Activated CD8-positive, alpha-beta memory T cell treated with anti-CD3 and anti-CD28 coated beads, Interleukin-2, amount 10 ng/mL, durations not matched to agents 7 days and 5 days (primary cell): ENCODE measurements at places on chromosomes 1 and 21. TPM values are rescaled to one million over a fixed set of nuclear protein-coding genes. Genes with fewer than 3 reads are reported as not detected.

The PRDX6 gene
- 153 TPM for total RNA-seq

GRCh38 chr1:234617986-234618736 is 8.2 kb upstream of the IRF2BP2 start:
- no peak for DNase-seq

GRCh38 chr1:59691261-59691660 is 123.5 kb upstream of the HOOK1 start:
- DNase-seq = no peak

DNA sequence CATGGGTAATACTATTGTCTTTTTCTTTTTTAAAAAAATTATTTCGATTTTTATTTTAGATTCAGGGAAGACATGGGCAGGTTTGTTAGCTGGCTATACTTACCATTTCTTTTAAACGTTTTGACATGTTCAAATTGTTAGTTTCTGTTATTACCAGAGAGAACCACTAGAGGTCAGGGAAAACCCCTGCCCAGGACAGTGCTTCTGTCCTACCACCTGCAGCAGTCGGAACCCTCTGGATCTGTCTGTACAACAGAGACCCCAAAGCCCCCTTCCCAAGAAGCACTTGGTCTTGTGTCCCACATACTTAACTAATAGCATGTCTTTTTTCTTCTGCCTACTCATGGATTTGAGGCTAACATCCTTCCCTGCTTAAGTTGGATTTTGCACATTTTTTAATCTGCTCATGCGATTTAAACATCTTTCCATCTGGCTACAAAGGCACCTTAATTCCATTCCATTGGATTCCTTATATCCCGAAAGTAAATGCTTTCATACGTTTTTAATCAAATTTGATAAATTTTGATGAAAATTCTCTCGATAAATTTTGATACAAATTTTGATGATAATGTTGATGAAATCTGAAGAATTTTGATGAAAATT is 10.0 kb upstream of the C1orf115 start:
- DNase-seq = no peak

DNA sequence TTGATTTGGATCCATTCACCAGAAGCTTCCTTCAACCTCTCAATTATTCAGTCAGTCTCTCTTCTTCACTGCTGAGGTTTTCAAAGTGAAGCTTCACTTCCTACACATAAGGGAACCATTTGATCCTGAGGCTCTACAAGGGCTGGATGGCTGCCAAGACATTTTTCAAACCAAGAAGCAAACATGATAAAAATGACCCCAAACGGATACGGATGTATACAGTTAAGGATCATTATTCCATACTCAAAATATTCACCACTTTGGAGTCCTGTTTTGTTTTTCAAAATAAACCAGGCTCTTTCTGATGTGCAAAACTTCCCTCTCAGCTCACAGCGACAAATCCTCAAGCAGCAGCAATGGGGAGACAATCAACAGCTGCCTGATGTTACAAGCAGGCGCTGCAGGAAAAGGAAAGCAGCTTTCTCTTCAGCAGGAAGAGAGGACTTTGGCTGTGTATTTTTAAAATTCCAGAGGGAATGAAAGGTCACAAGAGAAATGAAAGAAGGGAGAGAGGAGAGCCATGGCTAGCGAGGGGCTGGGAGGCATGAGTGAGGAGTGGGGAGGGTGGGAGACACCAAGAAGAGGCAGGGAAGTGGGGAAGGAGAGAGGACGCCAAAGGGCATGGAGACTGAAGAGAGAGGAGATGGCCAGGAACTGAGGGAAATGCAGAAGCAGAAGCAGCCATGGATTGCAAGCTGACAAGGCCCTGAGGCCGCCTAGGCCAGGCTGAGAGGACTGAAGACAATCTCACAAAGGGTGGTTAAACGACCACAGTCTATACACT is 145.4 kb downstream of the SLC45A1 start:
- no peak for DNase-seq

- DNase-seq = no peak
Observed at GRCh38 chr1:93678491-93678890, 3.1 kb downstream of the BCAR3 start.
